ENCODE measurements at places on chromosomes 13 and 19. TPM values are rescaled to one million over a fixed set of nuclear protein-coding genes. Genes with fewer than 3 reads are reported as not detected.

The ZNF581 gene
- 11.4 TPM for total RNA-seq

- no peak for DNase-seq
Measured at GRCh38 chr19:2952953-2953481, 8.2 kb upstream of the ZNF77 start.

DNA sequence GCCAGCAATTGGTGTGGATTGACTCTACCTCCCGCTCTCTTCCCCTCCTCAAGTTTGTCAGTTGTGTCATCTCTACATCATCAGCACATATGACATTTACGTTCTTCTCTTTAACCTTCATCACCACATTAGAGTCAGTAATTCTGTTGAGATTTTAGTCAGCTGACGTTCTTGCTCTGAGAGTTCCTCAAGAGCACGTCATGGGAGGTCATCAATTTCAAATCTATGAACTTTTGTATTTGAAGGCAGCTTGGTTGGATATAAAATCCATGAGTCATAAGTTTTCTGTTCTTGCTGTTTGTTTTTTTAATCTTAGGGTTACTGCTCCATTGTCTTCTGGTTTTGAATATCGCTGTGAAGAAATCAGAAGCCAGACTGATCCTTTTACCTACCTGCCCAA is 21.8 kb upstream of the ARGLU1 start:
- DNase-seq = peak; percentile 71

DNA sequence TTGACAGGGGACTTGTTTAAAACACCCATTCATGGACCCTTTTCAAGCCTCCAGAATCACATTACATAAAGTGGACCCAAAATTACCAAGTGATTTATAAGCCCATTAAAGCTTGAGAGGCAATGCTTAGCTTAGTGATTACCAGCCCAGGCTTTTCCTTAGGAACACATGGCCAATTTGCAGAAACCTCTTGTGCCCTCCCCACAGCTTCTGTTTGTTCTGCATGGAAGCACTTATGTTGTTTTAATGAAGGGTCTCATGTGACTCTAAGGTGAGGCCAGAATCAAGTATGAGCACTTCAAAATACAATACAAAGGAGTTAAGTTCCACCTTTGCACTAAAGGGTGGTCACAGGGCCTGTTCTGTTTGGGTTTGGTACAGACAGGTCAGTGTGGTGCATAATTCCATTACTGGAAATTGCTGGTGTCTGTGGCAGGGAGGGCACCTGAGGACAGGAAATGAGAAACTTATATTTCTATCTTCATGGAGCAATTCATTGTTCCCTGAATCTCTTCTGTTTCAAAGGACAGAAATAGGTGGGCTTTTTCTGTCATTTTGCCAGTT is 15.3 kb downstream of the ZNF486 start:
- no peak for DNase-seq
